ENCODE measurements at places on chromosomes 1 and 21. TPM values are rescaled to one million over a fixed set of nuclear protein-coding genes. Genes with fewer than 3 reads are reported as not detected.

GRCh38 chr1:24775916-24776315, 30.7 kb downstream of the CLIC4 start:
- no peak for DNase-seq

GRCh38 chr1:203447151-203447550, 28.5 kb upstream of the PRELP start:
- no peak for DNase-seq

DNA sequence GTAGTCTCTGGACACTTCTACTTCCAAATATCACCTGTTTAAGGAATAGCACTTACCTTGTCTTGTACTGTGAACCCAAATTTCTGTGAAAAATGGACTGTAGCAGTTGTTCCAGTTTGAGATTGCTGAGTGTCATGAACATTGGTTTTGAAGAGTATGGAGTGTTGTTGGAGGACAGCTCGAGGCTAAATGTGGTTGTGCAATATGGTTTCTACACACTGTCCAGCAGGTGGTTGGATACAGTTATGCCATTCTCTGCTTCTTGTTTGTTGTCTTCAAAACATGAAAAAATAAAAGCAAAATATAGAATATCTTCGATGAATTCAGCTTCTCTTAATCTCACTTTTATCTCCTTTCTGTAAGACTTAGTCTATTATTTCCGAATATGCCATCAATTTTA, 67.1 kb downstream of the DDR2 start:
- no peak for DNase-seq

- DNase-seq, result no peak
Observed at GRCh38 chr1:84255582-84255981, 45.9 kb upstream of the SAMD13 start.

DNA sequence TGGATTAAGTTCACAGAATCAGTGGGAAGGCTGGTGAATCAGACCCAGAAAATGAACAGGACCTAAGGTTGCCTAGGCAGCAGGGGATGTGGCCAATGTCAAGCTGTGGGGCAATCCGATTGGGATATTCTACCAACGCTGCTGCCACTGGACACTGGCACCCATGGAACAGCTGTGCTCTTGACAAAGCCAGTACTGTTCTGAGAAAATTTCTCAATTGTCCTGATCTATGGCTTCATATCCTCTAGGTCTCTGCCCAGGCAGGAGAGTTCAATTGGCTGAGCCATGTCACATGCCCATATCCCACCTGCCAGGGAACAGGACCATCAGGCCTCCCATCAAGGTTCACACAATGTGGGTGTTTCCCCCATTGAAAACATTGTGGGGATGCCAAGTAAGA, 6.2 kb downstream of the TACSTD2 start:
- DNase-seq, result no peak

GRCh38 chr1:205047764-205048231, 4.8 kb downstream of the CNTN2 start:
- DNase-seq, result no peak

GRCh38 chr21:45578176-45578801, 36.0 kb upstream of the SLC19A1 start:
- no peak for DNase-seq

- no peak for DNase-seq
Observed at GRCh38 chr1:17149771-17150170, 30.5 kb upstream of the PADI2 start.

- no peak for DNase-seq
Observed at GRCh38 chr1:225822655-225823403, 12.9 kb downstream of the EPHX1 start.

GRCh38 chr1:98467586-98467985, 193.9 kb upstream of the SNX7 start:
- no peak for DNase-seq

GRCh38 chr21:28729887-28730286, 262.8 kb downstream of the LTN1 start:
- no peak for DNase-seq

DNA sequence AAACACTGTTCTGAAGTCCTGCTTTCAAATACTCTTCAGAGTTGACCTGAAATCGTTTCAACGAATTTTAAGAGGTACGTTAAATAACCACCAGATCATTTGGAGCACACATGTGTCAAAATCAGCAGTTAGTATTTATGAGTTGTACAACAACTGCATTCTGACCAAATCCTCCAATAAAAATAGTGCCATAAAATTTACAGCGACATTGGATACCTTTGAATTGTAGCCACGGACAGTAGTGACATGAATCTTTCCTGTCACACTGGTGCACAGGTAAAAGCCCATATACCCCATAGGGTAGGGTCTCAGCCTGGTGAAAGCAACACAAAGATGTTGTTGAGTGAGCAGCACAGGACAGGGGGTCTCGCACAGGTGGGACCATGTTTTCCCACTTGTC, 121.5 kb downstream of the CLIC6 start:
- no peak for DNase-seq

DNA sequence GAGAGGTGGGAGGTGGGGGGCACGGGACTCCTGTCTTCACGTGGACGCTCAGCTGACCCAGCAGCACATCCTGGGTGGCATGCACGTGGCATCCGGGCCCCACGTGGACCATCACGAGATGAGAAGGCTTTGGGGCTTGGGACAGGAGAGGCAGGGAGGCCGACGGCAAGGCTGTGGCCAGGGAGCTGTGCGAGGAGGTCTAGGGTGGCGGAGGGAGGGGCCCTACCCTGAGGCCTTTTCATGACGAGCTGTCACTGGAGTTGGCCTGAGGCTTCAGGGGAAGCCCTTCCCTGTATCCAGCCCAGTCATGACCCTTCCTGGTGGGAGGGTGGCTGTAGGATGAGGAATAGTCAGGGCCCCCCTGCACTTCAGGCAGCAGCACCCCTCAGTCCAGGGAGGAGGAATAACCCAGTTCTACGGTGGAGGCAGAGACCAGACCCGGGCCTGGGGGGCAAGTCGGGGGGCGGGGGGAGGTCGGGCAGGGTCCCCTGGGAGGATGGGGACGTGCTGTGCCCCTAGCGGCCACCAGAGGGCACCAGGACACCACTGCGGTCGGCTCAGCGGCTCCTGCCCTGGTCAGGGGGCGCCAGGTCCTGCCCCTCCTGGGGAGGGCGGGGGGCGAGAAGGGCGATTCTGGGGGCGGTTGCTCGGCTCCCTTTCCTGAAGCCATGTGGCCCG, 2.0 kb upstream of the PERM1 start:
- DNase-seq, result no peak

DNA sequence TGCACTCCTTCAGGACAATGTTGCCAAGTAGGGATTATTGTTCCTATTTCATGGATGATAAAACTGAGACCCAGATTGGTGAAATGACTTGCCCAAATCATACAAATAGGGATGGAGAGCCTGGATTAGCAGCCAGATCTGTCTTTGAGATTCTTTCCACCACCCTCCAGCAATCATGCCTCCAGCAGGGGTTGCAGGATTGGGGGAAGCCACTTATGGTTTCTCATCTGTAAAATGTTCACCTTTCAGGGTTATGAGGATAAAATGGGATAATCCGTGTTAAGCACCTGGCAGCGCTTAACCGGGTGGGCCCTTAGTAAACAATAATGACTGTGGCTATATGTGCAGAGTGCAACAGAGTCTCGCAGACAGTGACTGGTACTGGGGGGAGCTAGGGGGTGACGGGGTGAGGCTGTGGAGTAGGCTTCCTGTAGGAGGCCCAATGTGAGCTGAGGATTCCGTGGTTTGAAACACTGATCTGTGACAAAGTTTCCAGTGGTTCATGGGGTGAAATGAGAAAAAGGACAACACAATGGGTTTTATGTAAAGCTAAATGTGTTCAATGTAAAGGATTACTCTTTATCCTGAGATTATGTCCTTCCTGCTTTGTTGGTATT, 33.7 kb upstream of the FOXO6 start:
- DNase-seq, result no peak

- DNase-seq, result no peak
Observed at GRCh38 chr1:184664042-184664660, 90.5 kb downstream of the EDEM3 start.

DNA sequence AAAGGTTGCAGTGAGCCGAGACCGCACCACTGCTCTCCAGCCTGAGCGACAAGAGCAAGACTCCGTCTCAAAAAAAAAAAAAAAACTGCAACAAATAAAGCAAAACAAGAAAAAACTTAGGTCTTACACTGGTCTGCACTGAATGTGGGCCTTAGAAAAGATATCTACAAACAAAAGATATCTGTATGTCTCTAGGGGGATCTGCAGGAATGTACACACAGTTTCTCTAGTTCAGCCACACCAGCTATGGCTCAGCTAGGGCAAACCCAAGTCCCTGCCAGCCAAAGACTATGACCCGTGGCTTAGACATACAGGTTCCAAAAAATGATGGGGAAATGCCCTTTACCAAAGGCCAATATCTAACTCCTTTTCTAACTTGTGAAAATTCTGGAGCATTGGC, 202.4 kb upstream of the KAZN start:
- no peak for DNase-seq

DNA sequence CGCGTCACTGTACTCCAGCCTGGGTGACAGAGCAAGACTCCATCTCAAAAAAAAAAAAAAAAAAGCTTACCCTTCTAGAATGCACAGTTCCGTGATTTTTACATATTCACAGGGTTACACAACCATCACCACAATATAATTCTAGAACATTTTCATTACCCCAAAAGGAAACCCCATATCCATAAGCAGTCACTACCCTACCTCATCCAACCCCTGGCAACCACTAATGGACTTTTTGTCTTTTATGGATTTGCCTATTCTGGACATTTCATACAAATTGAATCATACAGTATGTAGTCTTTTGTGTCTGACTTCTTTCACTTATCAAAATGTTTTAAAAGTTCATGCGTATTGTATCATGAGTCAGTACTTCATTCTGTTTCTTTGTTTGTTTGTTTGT, 22.8 kb downstream of the SYF2 start:
- no peak for DNase-seq

DNA sequence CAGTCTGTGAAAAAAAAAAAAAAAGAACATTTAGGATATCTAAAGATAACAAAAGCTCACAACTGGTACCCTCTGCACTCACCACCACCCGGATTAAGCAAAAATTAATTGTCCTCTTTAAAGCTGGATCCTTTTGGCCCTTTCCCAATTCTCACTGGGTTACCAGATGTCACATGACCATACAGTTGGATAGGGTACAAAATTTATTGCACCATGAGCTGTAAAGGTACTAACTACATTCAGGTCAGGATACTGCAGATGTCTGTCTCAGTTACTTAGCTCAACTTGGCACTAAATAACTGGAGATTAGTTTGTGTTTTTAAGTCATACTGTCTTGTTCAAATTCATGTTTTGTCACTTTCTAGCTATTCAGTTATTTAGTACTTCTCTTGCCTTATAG, 96.3 kb downstream of the GPATCH2 start:
- DNase-seq, result no peak

UTS2 gene
- not detected for total RNA-seq

SPATA21 gene
- 0.05 TPM for total RNA-seq

OR2T2 gene
- 4.4 TPM for total RNA-seq

CNN3 gene
- total RNA-seq, result 34.6 TPM

ST6GALNAC5 gene
- total RNA-seq, result not detected

CCDC27 gene
- total RNA-seq, result not detected

MAP3K7CL gene
- total RNA-seq, result 7.7 TPM

PTGS2 gene
- not detected for total RNA-seq

RIIAD1 gene
- total RNA-seq, result not detected

All from GM12878 (cell line).